EH (cell line): ENCODE measurements at places on chromosomes 6 and 20.
A peak's percentile ranks its signal among the peaks of the same experiment; 100 is the strongest.

- DNase-seq = peak; percentile 60
These were observed 47.6 kb downstream of the PPP1R3G start for GRCh38 chr6:5132731-5133130.

- peak; percentile 57 for DNase-seq
These were observed 120.4 kb downstream of the RNF144B start for GRCh38 chr6:18507561-18507960.

- DNase-seq = no peak
These were observed 455.7 kb downstream of the CD83 start for GRCh38 chr6:14573267-14573666.

DNA sequence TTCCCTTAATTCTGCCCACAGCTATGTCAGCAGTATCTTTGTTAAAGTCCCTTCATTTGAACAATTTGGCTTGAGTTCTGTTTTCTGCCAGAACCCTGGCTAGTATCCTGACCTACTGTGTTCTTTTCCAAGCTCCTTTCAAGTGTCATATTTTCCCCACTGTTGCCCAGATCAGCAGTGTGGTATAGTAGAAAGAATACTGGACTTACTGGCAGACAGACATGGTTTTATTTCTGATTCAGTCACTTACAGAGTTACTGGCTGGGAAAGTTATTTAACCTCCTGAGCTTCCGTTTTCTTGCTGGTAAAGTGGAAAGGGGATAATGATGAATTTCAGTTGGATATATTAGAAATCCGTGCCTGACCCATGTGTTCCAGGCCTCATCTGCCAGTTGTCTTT, 39.8 kb upstream of the RAB23 start:
- DNase-seq = peak; percentile 21

GRCh38 chr6:144340541-144341371, 55.6 kb downstream of the UTRN start:
- DNase-seq = peak; percentile 46

- no peak for DNase-seq
These were observed 37.6 kb upstream of the MDFI start for GRCh38 chr6:41600499-41601247.

- no peak for DNase-seq
These were observed 141.1 kb downstream of the CEBPB start for GRCh38 chr20:50331469-50332363.

DNA sequence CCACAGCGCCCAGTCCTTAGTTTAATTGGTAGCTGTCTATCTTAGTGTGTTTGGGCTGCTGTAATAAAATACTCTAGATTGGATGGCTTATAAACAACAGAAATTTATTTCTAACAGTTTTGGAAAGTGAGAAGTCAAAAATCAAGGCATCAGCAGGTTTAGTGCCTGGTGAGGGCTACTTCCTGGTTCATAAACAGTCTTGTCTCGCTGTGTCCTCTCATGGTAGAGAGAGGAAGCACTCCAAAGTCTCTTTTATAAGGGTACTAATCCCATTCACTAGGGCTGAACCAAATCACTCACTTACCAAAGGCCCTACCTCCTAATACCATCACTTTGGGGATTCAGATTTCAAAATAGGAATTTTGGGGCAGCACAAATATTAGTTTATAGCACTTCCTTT, 336.9 kb upstream of the RSPO3 start:
- no peak for DNase-seq

GRCh38 chr20:3483784-3484183, 13.0 kb downstream of the ATRN start:
- DNase-seq = peak; percentile 50

GRCh38 chr6:106807947-106808611, 166.4 kb downstream of the CD24 start:
- DNase-seq = no peak

DNA sequence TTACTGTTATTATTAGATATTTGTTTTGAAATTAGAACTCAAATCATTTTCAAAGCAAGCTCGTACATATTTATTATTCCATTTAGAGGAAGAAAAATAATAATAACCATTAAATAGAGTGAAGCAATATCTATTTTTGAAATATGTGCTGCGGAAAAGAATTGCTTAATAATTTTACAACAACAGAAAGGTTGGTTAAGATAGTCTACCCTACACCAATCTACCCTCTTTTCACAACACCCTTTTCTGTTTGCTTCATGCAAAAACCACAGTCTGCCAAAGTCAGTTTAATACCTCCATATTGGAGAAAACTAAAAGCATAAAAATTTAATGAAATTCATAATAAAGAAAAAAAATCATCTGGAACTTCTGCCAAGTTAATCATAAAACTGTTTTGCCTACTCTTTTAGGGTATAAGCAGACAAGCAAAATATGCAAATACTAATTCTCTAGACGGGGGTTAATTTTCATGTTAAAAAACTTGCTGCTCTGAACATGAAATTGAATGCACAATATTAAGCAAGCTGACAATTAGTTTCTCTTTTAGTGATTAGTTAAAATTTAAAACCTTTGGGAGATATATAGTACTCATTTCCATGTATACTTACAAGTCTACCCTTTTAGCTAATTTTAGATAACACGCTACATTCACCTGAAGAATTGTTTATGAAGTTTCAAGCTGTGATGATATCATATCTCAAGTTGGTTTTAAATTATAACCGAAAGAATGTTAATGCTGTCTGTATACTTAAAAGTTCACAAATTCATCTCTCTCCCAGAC, 100.2 kb downstream of the AHI1 start:
- no peak for DNase-seq

DNA sequence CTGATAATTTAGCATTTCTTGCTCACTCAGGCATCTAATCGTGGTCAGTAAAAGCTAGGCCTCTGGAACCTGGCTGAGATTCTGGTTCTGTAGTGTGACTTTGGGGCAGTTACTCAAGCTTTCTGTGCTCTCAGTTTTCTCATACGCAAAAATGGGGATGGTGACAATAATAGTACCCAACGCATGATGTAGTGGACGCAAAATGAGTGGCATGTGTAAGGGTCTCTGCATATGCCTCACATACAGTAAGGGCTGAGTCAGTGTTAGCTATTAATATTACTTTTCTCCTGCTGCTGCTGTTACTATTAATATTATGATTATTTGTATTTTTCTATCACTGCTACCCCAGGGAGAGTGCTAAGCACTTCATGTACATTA, 686 bp downstream of the GINS1 start:
- no peak for DNase-seq

DNA sequence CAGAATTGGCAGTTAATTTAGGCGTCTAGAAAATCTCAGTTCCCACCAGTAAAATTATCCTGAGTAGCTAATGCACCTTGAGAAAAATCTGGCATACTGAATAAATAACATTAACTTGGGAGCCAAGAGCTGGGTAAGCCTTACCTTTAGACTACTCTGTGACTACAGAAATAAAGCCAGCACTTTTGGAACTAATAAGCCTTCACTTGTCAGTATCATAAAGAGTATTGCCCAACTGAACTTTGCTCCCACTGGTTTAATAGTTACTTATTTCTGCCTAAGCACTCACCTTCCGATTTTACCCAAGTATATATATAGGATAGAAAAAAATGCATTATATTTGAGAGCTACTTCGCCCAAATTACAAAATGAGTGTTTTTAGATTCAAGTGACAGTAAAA, 10.7 kb downstream of the FAM8A1 start:
- DNase-seq = no peak

- DNase-seq = no peak
These were observed 31.4 kb downstream of the RGS17 start for GRCh38 chr6:153099636-153100035.
